ENCODE measurements at places on chromosomes 3 and 15. TPM values are rescaled to one million over a fixed set of nuclear protein-coding genes. Genes with fewer than 3 reads are reported as not detected.

Gene FAN1
- total RNA-seq: 11.0 TPM

DNA sequence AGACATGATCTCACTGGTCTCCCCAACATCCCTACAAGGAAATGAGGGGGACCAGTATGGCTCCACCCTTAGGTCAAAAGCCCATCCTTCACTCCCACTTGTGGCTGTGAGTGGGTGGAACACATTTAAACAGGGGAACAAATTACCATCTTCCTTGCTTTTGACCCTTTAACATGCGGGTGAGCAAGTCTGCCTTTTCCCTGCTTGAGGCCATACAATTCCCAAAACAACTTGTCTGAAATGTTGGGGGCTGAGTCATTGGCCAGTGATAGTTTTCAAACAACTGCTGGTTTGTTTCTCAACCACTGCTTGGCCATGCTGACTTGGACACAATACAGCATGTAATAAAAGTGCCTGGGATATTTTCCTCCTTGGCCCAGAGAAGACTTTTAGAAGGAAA, 39.6 kb downstream of the COL8A1 start:
- DNase-seq: no peak

DNA sequence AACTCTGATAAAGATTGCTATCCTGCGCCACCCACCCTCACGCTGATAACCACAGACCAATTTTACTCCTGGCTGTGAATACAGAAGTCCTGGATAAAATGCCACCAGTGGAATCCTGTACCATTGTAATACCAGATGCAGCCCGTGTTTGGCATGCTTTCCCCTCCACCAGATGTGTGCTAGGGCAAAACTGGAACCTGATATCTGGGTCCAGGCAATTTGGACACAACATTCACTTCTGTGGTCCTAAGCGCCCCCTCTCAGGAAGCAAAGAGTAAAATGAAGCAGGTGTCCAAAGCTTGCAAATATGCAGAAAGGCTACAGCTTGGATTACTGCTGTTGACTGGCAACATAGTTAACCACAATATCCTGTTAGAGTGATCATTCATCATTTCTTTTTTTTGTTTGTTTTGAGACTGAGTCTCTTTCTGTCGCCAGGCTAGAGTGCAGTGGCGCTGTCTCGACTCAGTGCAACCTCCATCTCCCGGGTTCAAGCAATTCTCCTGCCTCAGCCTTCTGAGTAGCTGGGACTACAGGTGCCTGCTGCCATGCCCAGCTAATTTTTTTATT, 32.8 kb downstream of the LOXL1 start:
- no peak for DNase-seq

- no peak for DNase-seq
These were observed 338.6 kb upstream of the POU1F1 start for GRCh38 chr3:87614998-87615397.

GRCh38 chr3:57652203-57652602, 40.7 kb downstream of the DENND6A start:
- no peak for DNase-seq

- no peak for DNase-seq
These were observed 102.9 kb downstream of the PLCH1 start for GRCh38 chr3:155641956-155642355.

DNA sequence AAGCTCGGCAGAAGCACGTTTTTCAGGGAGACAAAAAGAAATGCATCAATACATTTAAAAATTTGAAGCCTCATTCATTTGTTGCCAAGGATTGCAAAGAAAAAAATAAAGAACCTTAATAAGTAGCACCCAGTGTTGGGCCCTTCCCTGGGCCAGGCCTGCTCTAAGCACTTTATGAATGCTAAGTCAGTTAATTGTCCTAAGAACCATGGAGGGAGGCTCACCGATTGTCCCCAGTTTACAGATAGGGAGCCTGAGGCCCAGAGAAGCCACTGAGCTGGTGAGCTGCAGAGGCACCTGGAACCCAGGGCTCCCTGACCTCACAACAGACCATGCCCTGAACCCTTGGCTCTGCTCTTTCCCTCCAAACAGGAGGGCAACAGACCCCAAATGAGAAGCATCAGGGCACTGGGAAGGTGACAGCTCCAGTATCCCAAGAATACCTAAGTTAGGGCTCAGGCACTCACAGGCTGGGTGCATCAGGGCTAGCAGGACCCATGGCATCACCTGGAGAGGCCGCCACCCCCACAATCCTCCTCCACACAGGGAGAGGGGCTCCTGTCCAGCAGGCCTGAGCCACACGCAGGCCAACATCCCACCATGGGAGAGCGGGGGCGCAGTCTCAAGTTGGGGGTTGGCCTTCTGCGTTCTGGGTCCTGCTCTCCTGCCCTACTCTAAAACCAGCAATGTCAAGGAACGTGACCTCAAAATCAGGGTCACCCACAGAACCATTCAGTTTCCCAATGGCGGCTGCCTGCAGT, 3.9 kb downstream of the GRIP2 start:
- DNase-seq: no peak
